C1 segment of cervical spinal cord (tissue), 14 donors: ENCODE measurements at places on chromosomes 4 and X.

DNA sequence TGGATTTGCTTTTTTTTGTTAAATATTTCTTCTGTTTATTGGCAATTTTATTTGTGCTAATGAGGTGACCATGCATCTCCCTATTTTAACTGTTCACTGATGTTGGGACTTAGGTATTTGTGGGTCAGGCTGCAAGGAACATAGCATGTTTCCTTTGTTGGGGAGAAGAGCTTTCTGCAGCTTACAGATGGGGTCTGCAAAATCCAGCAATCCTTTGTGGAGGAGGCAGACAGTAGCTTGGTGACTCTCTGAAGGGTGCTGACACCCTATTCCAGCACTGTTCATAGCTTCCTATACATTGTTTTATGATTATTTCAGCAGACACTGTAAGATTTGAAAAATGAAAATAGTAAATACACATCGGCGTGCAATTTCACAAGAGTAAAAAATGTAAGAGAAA is 491.7 kb downstream of the RAPGEF2 start:
- DNase-seq, result no peak

- no peak for DNase-seq
Measured at GRCh38 chrX:26649534-26649933, 433.6 kb downstream of the MAGEB5 start.

DNA sequence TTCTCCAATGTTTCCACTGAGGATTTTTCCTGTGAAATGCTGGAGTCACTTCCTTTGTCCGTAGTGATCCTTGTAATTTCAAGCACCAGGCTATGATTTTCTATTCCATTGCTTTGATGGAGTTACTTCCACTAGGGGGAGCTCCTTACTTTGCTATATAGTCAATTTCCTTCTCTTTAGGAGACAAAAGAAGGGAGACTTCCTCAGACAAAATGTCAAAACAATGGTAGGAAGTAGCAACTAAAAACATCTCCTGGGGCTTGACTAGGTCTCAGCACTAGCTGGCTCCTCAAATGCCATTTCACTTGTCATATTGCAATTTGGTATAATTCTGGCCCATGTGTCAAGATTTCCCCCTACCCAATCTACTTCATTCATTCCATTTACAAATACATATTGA is 24.1 kb downstream of the ZCCHC12 start:
- DNase-seq, result no peak

- DNase-seq, result no peak
Measured at GRCh38 chr4:62495032-62495431, 1294.9 kb downstream of the ADGRL3 start.

GRCh38 chr4:104966349-104967033 is 180.2 kb upstream of the TET2 start:
- no peak for DNase-seq

DNA sequence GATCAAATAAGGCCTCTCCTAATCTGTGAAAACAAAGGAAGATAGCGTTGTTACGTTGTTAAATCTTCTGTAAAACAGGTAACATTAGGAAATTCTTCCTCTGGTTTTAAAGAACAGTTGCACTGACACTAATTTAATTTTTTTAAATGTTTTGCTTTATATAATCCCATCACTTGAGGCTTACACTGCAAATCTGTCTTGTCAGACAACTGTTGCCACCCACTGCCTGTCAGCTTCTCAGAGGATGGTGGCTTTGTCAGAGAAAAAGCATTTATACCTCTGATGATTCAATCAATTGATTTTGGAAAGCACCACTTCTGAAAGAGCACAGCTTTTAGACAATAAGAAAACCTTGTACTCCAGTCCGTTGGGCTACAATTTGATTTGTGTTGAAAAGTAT is 799.1 kb downstream of the FSTL5 start:
- no peak for DNase-seq

GRCh38 chr4:139887376-139887802 is 221.8 kb downstream of the MGST2 start:
- no peak for DNase-seq

GRCh38 chrX:31649201-31649600 is 577.4 kb upstream of the FTHL17 start:
- no peak for DNase-seq

- no peak for DNase-seq
Measured at GRCh38 chrX:78375894-78376293, 48.5 kb upstream of the CYSLTR1 start.

DNA sequence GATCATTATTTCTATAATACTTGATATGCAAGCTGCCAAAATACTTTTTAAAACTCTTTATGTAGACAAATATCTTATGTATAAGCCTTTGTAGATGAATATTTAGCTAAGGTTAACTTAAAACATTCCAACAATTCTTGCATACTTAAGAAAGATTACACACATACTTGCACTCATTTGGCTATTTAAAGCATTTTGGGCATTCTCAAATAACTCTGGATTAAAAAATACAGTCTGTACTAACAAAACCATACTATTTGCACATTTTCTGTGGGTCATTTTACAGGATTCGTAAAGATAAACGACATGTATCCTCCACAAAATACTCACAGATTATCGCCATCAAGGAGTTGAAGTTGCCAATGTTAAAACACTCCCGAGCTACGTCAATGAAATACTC is 26.5 kb downstream of the RASGEF1B start:
- DNase-seq, result no peak

DNA sequence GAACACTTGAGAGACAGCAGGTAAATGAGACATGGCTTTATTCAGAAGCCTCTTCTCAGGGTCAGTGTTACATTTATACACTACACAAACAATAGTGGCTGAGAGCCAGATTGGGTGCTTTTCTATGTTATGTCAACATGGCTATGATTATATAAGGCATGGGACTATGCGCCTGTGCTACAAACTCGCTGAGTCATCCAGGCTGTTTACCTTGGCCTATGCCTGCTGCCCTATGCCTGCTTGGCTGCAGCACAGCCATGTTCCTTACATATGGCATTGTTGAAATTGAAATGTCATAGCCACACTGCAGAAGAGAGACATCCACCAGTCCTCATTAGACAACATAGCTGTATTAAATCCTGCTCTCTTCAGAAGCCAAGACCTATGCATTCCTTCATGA is 236.3 kb upstream of the NWD2 start:
- no peak for DNase-seq

DNA sequence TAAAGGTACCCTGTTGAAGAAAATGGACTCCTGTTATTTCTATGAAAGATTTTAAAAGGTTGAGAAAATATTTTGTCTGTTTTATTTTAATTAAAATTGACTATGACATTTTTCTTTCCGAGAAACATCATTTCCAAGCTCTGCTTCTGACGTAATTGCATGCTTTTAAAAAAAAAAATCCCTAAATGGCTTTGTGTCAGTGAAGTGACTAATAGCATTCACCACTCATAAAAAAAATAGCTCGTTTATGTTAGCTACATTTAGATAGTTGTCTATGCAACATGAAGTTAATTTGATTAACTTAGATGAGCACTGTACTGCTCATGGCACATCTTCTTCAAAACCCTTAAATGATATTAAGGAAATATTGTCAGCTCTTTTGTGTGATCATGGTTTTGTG is 105.1 kb upstream of the KLHL13 start:
- DNase-seq, result no peak

- DNase-seq, result no peak
Measured at GRCh38 chr4:101851672-101852071, 61.1 kb downstream of the BANK1 start.

DNA sequence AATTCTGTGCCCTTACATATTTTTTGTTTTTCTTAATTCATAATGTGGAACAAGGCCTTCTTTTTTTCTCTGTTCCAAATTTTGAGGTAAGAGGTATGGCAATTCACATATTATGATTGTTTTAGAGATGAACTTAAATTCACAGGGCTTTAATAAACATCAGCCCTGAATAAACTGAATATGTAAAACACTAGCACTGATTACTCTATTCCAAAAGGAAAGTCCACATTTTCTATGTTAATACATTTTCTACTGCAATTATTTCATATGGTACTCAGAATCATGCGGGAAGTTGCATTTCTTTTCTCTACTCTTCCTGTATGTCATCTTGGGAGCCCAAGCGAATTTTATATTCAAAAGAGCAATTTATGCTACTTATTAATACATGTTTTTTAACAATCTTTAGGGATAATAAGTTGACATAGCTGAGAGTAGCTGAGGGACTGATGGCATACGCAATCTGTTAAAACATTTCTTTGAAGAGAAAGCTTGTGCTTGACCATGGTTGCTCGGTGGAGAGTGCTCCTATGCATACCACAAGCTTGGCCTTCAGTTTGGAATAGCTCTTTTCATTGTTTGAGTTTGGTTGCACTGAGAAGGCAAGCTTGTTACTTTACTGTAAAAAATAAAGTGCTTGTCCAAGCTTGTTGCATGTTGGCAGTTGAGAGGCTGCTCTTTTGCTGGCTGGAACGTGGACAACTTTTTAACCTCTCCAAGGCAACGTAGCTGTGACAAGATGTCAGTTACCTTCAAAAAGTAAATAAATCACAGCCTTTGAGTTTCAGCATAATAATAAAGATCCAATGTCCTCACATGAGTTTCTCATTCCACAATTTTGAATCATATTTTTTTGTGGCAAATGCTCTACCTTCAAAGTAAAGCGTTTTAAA is 196.3 kb upstream of the SPRY1 start:
- DNase-seq, result no peak

DNA sequence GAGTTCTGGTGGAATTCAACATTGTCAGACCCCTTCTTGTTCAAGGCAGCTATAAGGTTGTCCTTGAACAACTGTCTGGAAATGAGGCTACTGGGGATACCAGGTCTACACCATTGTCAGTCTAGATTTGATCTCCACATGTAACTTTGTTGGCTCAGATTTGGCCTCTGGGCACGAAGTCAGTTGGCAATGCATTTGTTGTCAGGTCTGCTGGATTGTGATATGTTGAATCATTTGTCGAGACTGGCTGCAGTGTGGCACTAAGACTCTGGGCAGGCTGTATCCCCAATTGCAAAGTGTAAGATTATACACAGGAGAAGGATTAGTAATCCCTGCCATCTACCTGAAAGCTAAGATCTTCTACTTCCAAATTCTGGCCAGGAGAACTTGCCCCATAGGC is 26.5 kb downstream of the ZNF81 start:
- DNase-seq, result no peak

DNA sequence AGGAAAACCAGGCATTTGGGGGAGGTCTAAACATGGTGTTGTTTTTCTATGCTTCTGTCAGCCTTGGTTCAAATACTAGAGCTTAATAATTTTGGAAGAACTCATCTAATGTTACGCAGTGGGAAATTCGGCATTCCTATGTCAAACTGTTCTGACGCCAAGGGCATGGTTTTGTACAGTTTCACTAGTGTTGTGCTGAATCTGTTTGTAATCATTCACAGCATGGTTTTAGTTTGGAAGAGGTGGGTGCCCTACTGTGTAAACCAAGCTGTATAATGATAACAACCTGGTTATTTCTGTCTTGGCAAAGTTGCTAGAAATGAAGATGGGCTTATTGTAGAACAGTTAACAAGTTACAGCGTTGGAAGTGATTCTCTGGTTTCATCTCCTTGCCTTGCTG is 5.2 kb downstream of the DDX3X start:
- DNase-seq, result no peak

GRCh38 chr4:46830971-46831454 is 78.0 kb downstream of the COX7B2 start:
- no peak for DNase-seq

GRCh38 chr4:141610365-141610764 is 26.0 kb upstream of the IL15 start:
- DNase-seq, result no peak

DNA sequence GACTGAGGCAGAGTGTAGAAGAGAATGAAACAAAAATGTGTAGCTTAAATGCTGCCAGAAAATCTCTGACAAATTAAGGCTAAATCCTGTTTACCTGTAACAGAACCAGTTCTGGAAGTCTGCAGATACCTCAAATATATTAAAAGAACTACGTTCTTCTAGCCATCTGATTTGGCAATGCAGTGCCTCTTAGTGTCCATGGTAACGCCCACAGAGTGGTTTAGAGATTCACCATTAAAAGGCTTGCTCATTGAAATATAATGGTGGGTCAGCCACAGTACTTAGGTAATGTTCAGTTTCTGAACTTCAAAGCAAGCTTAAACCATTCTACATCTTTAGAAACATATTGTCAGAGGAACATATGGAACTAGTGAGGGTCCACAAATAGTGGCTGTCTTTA is 23.2 kb upstream of the LUZP4 start:
- no peak for DNase-seq

- DNase-seq, result no peak
Measured at GRCh38 chr4:24895461-24895860, 17.4 kb downstream of the CCDC149 start.

DNA sequence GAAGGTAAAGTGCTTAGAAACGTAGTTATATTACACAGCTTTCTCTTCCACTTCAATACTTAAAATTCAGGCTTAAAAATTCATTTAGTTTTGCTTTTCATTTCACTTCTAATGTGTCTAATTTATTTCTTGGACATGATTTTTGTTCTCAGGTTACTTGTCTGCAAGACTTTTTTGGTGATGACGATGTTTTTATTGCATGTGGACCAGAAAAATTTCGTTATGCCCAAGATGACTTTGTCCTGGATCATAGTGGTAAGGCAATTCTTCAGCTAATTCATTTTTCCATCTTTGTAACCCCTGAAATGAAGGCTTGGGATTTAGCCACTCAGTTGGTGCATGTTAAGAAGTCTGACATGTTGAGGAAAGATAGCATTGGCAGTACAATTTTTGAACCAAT is 114.7 kb downstream of the DCLK2 start:
- DNase-seq, result no peak

DNA sequence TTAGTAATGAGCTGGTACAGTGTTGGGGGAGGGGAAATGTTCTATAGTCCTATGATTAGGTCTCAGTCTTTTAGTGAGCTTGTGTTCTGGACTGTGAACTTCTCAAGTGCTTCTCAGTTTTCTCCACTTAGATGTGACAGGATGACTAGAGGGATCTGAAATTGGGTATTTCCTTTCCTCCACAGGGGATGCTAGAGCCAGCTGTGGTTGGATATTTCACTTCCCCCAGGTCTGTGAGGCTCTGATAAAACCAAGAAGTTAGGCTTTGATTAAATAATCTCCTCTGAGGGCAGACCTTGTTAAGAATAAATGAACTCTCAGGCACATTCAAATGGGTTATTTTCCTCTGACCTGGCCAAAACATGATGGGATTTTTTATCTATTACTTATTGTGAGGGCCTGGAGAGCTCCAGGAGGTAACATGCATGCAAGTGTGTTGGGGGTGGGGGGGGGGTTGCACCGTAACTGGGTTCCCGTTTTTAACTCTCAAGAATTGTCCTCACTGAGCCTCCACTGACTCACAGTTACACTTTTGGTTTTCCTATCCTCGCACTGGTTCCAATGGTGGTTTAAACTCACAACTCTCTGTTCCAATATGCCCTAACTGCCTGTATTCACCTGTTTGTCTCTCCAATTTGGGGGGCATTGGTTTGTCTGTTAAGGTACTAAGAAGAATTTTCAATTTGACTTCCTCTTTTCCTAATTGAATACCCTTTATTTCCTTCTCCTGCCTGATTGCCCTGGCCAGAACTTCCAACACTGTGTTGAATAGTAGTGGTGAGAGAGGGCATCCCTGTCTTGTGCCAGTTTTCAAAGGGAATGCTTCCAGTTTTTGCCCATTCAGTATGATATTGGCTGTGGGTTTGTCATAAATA is 28.1 kb upstream of the GLRA3 start:
- DNase-seq, result no peak

- DNase-seq, result no peak
Measured at GRCh38 chr4:6120361-6120760, 80.0 kb downstream of the JAKMIP1 start.
